ENCODE measurements at places on chromosomes 7 and 10.

GRCh38 chr10:90062786-90063185 lies 361.4 kb downstream of the KIF20B start:
- no peak for DNase-seq

GRCh38 chr7:130960208-130960988 lies 226.4 kb upstream of the KLF14 start:
- DNase-seq: peak; percentile 55

DNA sequence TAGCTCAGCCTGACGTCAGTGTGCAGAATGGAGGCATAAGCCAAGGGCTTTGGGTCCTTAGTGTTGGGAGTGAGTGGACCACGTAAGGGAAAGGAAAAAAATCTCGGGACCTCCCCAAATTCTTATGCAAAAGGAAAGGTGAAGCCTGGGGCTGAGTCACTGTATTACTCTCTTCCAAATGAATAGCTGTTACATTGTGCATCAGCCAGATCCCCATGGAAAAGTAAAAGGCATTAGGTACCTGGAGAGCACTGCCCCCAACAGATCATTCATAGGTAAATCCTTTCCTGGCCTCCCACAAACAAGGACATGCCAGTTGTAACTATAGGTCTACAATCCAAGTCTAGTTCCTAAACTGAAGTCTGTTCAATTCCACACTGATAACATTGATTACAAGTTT lies 170.5 kb downstream of the C1GALT1 start:
- DNase-seq: no peak

GRCh38 chr7:33185786-33186185 lies 56.4 kb downstream of the BBS9 start:
- no peak for DNase-seq

GRCh38 chr7:143389316-143390103 lies 8.4 kb downstream of the ZYX start:
- DNase-seq: no peak

DNA sequence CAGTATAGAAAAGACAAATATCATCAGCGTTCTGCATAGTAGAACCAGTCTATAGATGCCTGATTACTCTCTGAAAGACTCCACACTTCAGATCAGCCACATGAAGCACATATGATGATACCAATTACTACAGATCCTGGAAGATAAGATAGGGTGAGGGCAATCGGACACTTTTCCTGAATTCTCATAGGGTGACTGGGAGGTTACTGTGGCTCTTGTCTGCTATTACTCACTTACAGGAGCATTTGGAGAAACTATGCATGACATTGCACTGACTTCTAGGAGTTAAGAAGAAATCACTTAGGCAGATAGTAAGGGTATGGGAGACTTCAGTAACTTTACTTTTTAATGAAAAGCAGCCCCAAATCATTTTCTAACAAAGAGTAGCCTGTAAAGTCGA lies 1140.9 kb downstream of the XPNPEP1 start:
- DNase-seq: no peak

- no peak for DNase-seq
These were observed 255.8 kb downstream of the ABCA13 start for GRCh38 chr7:48426966-48427555.

DNA sequence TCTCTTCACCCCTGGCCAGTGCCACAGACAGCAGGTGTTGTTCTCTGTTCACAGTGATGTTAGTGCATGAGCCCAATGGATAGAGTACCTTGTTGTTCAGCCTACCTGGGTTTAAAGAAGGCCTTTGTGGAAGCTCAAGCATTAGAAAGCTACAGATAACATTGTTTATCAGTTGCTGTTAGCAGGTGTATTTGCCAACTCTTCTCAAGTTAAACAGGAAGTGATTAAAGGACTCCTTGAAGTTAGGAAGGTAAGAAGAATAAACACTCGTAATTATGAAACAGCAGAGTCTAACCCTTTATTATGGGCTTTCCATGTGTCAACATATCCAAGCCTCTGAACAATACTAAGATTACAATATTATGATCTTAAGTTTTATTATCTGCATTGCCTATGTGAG lies 25.9 kb downstream of the RGR start:
- no peak for DNase-seq

DNA sequence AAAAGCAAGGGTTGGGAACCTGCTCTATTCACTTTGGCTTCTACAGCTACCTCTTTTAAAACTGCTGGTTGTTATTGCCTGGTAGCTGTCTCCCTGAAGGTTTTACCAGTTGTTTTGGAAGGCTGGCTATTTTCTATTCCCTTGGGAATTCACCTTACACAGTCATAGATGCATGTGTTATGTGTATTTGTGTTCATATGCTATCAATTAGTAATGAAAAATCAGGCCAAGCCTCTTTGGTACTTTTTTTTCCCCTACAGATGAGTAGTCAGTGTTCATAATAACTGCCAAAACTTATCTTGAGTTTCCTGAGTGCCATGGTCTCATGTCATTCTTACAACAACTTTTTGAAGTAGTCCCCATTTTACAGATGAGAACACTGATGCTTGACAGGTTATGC lies 738.0 kb upstream of the GALNT17 start:
- no peak for DNase-seq

DNA sequence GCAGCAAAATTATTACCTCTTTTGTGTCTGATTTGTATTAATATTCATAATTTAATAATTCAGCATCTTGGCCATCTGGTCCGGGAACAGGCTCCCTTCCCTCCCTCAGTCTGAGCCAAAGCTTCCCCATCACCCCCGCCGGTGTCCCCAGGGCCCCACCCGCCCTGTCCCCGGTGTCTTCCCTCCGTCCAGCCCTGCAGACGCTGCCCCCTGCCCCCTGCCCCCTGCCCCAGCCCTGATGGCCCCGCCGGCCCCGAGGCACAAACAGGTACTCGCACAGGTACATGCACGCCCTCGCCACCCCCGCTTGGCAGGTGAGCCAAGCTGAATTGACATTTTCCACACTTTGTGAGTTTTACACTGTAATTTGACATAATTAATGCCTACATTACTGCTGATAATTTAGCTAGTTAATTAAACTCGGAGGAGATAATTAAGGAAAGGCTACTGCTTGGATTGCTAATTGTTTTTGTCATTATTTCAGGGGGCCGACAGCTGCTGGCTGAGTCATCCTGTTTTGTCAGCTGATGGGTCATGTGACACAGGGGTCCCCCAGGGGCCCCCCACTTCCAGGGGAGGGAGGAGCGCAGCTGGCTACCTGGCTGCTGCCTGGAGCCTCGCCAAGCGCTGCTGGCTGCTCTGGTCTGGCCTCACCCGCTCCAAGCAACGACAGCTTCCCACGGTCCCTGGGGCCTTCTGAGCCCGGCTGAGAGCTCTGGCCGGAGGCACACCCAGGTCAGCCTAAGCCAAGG lies 36.6 kb downstream of the MICALL2 start:
- DNase-seq: no peak

- no peak for DNase-seq
These were observed 41.3 kb downstream of the CUBN start for GRCh38 chr10:17088118-17088806.

DNA sequence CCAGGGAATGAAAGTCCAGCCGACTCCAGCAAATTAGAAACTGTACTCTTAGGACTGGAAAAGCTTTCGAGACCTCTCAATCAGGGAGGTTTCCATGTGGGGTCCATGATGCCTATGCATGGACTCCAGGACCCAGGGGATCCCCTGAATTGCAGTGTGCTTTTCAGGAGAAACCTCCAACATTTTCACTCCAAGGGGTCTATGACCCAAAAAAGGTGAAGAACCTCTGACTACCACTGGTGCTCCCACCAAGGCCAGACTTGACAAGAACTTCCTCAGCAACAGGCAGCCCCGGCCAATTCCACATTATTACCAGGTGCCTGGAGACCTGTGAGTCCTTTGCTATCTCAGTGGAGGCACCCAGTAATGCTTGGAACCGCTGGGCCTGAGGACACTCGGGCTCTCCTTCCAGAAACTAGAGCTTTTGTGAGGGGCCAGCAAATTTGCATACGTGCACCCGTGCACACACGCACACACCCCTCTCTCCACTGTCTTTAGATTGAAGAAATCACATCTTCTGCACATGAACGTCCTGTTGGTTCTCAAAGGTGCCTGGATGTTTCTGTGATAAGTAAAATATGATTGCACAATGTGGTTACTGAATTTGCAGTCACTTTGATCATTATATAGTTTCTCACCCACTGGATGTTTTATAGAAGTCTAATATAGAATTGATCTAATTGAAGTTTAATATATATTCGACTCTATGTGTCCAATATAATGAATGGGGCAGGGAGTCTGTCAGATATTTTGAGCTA lies 54.7 kb downstream of the SYPL1 start:
- no peak for DNase-seq

- DNase-seq: no peak
These were observed 4.1 kb downstream of the GET4 start for GRCh38 chr7:880450-880849.

DNA sequence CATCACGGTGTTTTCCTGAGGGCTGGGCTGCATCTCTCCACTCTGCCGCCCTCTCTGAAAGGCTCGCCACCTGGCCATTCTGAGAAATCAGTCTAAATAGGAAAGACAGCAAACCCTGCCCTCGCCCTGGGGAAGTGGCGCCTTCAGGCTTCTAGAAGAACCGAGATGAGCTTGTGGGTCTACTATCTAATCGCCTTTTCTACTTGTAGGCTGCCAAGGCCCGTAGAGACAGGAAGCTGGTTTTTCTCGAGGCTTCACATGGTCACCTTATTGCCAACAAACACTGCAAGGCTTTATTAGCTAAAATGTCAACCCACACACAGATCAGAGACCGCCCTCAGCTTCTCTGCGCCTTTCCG lies 21.4 kb downstream of the LAT2 start:
- no peak for DNase-seq

DNA sequence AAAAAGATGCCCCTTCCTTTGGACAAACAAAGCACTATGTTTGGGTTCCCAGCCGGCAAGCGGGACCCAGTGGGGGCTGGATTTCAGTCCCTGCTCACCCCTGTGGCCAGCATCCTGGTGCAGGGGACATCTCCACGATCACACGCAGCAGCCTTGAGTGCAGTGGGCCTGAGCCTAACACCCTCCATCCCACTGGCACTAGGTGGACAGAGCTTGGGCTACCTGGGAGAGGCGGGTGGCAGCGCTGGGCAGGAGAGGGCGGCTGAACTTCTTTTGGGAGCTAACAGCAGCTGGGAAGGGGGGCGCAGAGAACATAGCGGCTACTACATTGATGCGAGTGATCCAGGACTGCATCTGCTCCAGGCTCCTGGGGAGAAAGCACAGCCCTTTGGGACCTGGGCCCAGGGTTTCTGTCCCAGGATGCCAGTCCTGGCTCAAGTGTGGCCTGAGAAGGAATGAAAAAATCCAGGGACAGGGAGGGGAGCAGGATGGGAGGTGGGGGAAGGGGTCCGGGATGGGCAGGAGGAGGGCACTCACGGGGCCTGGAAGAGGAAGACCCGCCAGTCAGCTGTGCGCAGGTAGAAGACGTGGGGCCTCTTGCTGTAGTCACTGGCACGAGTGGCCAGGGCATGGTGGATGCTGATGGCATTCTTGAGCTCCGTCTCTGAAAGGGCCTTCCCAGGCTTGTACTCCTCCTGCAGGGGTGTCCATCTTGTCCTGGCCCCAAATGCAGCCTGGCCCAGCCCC lies 9.0 kb downstream of the NFKB2 start:
- no peak for DNase-seq

GRCh38 chr7:90661290-90662151 lies 65.4 kb downstream of the CDK14 start:
- no peak for DNase-seq

DNA sequence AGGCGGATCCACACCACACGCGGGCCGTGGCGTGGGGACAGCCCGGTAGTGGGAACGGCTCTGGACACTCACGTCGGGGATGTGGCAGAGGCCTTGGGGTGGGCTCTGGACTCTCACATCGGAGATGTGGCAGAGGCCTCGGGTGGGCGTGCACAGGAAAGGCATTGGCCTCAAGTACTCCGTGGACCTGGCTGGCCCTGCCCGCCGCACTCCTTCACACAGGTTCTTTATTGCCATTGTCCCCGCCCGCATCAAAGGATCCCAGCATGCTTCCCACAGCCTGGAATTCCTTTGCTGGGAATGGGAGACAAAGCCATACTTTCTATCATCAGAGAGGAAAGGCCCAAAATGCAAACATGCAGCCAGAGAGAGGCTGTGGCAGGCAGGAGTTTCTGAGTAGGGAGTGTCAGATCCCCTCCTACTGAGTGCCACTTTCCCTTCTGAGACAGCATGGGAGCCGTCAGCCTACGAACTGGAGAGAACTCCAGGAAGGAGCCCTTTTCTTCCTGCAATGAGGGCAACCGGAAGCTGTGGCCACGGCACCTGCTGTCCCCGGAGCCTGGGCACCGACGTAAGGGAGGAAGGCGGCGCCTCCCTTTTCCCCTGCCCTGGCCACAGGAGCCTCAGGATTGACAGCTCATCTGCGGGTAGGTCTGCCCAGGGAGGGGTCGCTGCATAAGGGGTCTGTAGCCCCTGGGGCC lies 51.5 kb downstream of the RBM17 start:
- DNase-seq: no peak

DNA sequence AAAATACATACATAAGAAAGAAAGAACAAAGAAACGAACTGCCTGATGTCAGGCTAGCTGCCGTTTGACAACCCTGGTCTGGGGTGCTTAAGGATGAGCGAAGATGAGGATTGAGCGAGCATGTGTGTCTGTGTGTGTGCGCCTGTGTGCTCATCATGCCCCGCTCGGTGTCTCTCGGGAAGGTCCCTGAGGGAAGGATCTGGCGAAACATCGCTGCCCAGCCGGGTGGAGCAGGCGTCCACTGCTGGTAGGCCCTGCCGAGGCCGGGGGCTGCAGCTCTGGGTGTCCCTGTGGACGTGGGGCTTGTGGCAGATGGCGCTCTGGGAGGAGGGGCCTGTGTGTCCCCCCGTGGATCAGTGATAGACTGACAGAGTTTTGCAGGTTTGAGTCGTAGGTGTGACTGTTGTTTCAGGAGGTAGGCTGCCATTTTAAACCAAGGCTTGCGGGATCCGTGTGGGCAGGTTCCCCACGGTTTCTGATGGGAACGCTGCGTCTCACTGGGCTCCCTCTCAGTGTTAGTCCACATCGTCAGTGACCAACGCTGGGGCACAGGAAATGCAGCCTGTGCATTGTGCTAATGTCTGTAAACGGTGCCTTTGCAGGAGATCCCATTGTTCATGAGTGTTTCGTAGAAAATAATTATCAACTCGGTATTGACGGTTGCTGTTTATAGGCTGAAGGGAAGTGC lies 5.9 kb upstream of the SUN1 start:
- DNase-seq: no peak

- DNase-seq: no peak
These were observed 10.8 kb upstream of the SFRP5 start for GRCh38 chr10:97782455-97783228.

DNA sequence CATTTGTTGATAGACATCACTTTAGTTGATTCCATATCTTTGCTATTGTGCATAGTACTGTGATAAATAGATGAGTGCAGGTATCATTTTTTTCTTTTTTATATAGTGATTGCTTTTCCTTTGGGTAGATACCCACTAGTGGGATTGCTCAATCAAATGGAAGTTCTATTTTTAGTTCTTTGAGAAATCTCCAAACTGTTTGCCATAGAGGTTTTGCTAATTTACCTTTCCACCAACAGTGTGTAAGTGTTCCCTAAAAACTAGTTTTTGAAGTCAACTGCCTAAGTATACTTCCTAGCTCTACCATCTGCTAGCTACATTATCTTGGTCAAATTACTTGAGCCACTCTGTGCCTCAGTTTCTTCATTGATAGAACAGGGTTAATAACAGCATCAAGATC lies 31.5 kb upstream of the RSBN1L start:
- DNase-seq: no peak

- DNase-seq: no peak
These were observed 21.1 kb downstream of the LIMK1 start for GRCh38 chr7:74104702-74105101.

GRCh38 chr10:7378602-7379403 lies 32.0 kb downstream of the SFMBT2 start:
- no peak for DNase-seq

GRCh38 chr10:43226441-43226840 lies 40.4 kb downstream of the RASGEF1A start:
- no peak for DNase-seq

GRCh38 chr10:13608246-13608853 lies 21.6 kb downstream of the PRPF18 start:
- DNase-seq: no peak

Measured in naive thymus-derived CD8-positive, alpha-beta T cell (primary cell).